ENCODE measurements at places on chromosomes 13 and 19.

DNA sequence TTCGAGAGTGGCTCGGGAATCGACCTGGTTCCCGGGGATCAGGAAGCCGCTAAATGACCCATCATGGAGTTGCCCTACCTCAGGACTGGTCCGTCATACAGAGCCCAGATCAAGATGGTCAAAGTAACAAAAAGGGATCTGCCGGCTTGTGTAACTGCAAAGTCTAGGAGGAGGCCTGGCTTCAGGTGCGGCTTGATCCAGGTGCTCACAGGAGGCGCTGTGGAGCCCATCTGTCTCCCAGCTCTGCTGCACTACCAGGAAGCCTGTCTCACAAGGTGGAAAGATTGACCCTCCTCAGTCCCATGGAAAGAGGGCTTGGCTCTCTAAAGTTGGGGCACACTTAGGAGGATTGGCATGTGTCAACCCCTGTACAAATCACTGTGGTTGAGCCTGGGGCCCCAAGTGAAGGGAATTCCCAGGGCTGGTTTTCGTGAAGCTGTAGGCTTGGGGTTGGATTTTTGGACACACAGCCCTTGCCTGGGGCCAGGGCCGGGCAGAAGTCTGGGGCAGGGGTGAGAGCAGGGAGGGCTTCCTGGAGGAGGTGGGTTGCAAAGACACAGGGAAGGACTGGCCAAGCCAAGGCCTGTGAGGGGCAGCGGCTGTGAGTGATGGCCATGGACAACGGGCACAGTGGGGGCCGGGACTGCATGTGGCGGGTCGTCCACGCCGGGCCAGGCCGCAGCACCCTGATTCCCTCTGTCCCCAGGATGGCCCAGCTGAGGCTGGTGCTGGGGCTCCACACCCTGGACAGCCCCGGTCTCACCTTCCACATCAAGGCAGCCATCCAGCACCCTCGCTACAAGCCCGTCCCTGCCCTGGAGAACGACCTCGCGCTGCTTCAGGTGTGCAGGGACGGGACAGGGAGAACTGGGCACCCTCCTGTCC lies 4.2 kb downstream of the GZMM start:
- no peak for DNase-seq

GRCh38 chr13:71867131-71867814 lies at the start of gene DACH1:
Gene DACH1 (minus strand): TSS chr13:71867204.
- no peak for DNase-seq

GRCh38 chr13:38844581-38844980 lies 146.1 kb downstream of the STOML3 start:
- DNase-seq, result no peak

GRCh38 chr19:48967346-48968178 lies 2.5 kb downstream of the FTL start:
- DNase-seq, result no peak

- no peak for DNase-seq
Measured at GRCh38 chr13:35531526-35531925, 55.0 kb upstream of the MAB21L1 start.

DNA sequence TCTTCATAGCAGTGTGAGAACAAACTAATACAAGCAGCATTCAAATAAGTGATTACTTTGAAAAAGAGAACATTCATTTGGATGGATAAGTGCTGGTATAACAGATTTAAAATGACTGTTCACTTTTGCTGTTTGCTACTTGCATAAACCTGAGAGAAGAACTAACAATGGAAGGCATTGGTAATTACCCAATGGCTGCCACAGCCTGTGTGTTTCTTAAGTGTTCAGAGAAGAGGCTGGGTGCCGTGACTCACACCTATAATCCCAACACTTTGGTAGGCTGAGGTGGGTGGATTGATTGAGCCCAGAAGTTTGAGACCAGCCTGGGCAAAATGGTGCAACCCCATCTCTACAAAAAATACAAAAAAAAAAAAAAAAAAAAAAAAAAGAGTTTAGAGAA lies 4.9 kb upstream of the TEX26 start:
- DNase-seq, result no peak

DNA sequence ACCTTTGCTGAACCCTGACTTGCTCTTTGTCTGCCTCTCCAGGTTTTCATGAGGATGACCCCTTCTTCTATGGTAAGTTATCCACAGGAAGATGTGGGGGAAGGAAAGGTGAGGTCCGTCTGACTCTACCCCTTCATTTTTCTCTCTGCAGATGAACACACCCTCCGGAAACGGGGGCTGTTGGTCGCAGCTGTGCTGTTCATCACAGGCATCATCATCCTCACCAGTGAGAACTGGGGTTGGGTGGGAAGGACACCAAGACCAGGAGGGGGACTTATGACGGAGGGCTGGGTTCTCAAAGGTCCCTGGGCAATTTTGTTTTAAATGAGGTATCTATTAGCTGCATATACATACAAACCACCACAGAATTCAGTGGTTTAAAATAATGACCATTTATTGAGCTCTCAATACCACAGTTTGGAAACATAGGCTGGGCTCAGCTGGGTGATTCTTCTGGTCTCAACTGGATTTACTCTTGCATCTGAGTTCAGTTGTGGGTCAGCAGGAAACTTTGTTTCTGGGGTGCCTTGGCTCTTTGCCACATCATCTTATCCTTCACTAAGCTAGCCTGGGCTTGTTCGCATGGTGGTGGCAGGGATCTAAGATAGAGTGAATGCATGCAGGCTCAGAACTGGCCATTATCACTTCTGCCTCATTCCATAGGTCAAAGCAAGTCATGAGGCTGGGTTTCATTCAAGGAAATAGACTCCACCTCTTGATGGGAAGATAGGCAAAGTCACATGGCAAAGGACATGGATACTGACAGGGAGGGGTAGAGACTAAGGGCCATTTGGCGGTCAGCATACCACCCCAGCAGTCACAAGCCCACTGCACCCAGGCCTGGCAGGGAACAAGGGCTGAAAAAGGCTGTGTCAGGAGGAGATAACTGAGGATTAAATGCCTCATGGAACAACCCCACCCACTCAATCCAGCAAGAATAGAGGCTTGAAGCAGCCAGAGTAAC lies 11.8 kb downstream of the FXYD5 start:
- DNase-seq, result no peak

DNA sequence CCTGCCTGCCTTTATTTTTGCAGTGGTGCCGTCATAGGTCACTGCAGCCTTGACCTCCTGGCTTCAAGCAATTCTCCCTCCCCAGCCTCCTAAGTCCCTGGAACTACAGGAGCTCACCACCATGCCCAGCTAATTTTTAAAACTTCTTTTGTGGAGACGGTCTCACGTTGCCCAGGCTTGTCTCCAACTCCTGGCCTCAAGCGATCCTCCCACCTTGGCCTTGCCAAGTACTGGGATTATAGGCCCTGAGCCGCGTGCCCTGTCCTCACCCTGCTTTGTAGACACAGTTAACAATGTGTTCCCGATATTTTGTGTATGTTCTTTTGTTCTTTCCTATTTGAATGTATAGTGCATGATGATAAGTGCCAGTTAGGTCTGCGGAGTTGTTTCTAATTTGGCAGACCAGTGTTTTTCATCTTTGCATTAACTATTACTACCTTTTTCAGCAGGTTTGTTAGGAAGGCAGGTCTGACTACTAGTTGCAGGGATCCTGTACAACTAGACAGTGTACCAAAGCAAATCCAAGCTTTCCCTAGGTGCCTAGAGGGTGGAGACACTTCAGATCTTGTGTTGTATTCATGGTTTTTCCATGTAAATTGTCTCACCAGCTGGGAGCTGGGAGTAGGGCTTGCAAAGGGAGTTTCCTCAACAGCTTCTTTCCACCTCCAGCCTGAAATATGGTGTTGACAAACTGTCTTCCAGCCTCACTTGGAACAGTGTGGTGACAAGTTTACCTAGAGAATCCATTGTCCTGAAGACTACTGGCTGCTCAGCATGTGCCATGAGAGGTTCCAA lies 9.5 kb upstream of the WTIP start:
- DNase-seq, result no peak

GRCh38 chr13:114148521-114148855 lies 16.1 kb upstream of the RASA3 start:
- peak; percentile 71 for DNase-seq

GRCh38 chr19:6057651-6058517 lies 52.4 kb downstream of the RFX2 start:
- no peak for DNase-seq

DNA sequence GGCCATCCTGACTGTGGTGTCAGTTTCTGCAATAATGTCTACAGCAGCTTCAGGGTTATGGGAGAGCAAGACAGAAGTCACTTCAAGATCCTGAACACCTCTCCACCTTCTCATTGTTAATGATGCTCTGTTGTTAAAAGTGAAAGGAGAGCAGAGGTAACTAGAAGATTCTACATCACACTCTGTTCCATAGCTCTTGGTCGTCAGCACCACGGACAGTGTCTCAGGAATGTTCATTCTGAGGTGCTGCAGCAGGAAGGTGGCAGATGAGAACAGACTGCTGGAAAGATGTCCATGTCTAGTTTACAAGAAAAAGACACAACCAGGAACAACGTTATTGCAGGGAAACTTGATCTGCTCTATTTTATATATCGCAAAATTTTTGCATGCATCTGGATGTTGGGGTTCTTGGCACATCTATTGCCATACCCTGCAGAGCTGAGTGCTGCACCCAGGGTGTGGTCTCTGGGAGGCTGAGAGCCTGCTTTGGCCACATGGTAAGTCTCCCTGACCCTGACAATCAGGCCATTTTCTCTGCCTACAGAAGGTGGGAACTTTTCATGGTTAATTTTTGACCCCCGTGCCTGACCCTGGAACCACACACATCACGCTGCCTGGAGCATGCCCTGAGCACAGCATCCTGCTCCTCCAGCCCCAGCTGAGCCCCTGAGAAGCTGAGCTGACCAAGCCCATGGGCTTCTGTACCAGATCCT lies 12.7 kb downstream of the CEACAM21 start:
- DNase-seq, result no peak

GRCh38 chr13:52725302-52725701 lies 14.3 kb downstream of the CNMD start:
- DNase-seq, result no peak

DNA sequence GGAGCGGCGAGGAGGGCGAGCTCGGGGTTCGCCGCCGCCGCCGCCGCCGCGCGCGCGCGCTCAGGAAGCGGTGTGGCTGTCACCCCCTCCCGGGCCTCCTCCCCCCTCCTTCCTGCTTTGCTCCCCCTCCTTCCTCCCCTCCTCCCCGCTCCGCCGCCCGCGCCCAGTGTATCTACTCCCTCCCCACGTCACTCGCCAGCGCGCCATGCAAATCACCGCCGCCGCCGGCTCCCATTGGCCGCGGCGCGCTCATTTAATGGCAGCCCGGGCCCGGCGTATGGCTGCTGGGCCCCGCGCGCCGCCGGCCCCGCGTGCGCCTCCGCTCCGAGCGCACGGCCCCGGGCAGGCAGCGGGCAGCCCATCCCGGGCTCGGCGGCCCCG lies 335 bp upstream of the SOX1 start:
- DNase-seq, result peak; percentile 56

DNA sequence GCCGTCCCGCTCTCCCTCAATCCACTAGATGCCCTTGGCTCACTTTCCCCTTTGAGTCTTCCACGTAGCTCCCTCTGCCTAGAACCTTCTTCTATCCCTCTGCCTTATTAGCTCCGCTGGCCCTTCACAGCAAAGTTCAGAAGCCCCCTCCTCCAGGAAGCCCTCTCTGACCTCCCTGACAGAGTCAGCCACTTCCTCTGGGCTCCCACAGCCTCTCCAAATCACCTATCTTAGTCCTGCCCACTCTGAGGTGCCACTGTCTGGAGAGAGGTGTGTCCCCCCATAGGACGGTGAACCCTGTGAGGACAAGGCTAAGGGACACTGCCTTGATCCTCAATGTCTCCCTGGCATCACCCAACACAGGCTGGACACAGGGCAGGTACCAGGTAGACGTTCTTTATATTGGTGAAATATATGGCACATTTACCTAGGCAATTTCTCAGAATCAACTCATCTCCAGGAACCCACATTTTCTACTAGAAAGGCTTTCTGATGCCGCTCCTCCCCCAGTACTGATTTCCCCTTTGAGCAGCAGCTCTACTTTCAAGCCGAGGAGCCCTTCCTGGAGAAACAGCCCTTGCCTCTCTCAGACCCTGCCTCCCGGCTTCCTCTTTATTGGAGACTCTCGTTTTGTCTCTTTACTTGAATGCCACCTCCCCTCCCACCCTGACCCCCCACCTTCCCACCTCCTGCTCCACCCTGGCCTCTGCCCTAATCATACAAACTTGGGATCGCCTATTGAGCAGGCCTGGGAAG lies 3.4 kb upstream of the TGFB1 start:
- DNase-seq, result peak; percentile 40

- DNase-seq, result no peak
Measured at GRCh38 chr19:47239152-47239551, 8.2 kb upstream of the BBC3 start.

GRCh38 chr13:109451726-109452125 lies 334.7 kb downstream of the IRS2 start:
- DNase-seq, result no peak

- peak; percentile 41 for DNase-seq
Measured at GRCh38 chr19:46616631-46617322, 8.1 kb downstream of the PTGIR start.

- DNase-seq, result no peak
Measured at GRCh38 chr13:30569901-30570576, 47.7 kb upstream of the USPL1 start.

DNA sequence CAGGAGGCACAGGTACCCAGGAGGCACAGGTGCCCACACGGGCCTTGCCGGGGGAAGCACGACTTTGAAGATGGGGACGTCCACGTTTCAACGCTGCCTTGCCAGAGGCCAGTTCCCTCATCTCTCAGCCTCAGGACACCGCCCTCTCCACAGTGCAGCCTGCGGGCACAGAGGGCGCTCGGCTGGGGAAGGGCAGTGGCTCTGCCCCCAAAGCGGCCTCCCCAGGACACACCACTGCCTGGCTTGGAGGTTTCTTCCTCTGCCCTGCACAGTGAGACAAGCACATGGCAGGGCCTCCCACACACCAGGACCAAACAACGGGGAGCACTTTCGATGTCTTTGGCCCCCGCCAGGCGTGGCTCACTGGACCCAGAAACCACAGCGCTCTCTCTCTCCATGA lies 73.0 kb downstream of the RASA3 start:
- no peak for DNase-seq
